B cell (primary cell): ENCODE measurements at places on chromosomes 12 and 14.

GRCh38 chr12:10249690-10250455 is 37.2 kb downstream of the GABARAPL1 start:
- DNase-seq: no peak

- DNase-seq: no peak
Observed at GRCh38 chr12:110254971-110255540, 26.0 kb upstream of the ATP2A2 start.

- DNase-seq: no peak
Observed at GRCh38 chr14:76023757-76024156, 38.2 kb downstream of the IFT43 start.

DNA sequence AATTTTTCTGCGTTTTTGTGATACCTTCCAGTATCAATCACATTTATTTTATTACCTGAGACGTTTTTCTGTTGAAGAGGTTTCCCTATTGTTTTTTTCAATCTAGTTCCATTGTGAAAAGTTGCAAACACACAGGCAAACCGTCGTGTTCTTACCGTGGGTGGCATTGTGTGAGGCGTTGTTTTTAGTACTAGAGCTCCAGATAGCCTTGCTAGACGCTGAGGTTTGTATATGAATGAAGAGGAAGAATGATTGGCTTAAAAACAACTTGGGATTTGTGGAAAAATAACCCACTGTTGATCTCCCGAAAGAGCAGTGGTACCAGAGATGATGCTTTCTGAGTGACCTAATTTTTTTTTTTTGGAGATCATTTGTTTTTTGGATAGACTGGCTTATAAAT is 1.0 kb downstream of the SOCS4 start:
- DNase-seq: no peak

GRCh38 chr12:78194448-78194847 is 363.8 kb downstream of the NAV3 start:
- no peak for DNase-seq

GRCh38 chr14:29461506-29461905 is 466.1 kb downstream of the PRKD1 start:
- DNase-seq: no peak

- no peak for DNase-seq
Observed at GRCh38 chr14:101133068-101133467, 229.5 kb upstream of the RTL1 start.

GRCh38 chr14:68479247-68479646 is 313.6 kb downstream of the ZFP36L1 start:
- DNase-seq: no peak

GRCh38 chr12:105222284-105222655 is 13.7 kb downstream of the APPL2 start:
- DNase-seq: no peak

GRCh38 chr12:83389237-83389996 is 702.7 kb downstream of the TMTC2 start:
- no peak for DNase-seq

GRCh38 chr12:112577473-112578329 is 159.0 kb downstream of the PTPN11 start:
- no peak for DNase-seq

DNA sequence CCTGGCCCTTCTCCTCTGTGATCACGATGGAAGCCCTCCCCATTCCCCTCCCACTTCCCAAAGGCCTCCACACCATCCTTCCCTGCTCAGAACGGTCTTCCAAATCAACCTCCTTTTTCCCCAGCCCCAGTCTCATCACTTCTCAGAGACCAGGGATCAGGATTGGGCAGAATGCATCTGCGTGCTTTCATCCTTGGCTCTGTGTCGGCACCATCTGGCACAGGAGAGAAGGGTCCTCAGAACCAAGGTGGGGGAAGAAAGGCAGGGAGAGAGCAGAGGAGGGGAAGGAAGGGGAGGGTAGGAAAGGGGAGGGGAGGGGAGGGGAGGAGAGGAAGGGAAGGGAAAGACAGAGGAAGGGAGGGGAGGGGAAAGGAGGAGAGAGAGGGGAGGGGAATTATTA is 52.4 kb upstream of the FICD start:
- no peak for DNase-seq

DNA sequence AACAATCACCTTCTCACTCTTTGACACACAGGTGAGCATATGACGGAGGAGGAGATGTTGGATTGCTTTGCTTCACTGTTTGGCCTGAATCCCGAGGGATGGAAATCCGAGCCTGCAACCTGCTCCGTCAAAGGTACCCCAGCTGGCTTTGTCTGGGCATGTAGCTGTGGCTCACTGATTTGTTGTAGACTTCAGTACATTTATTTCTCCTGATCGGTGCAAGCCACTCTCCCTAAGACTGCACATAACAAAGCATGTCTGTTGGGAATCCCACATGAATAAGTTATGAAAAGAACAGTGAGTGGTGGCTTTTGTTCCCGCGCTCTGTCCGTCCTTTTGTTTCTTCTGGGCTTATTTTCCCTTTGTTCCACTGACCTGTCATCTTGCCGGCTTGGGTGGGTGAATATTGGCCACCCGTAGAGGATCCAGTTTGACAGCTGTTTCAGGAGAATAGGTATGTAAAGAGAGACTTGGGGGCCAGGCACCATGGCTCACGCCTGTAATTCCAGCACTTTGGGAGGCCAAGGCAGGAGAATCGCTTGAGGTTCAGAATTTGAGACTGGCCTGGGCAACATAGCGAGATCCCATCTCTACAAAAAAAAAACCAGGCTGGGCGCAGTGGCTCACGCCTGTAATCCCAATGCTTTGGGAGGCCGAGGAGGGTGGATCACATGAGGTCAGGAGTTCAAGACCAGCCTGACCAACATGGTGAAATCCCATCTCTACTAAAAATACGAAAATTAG is 20.0 kb upstream of the BCL7A start:
- no peak for DNase-seq

- no peak for DNase-seq
Observed at GRCh38 chr14:99512110-99512449, 30.9 kb downstream of the CCNK start.

GRCh38 chr12:80937391-80938238 is at the start of gene LIN7A:
LIN7A (minus strand) TSS chr12:80937934; CDS start chr12:80937722, 212 bp downstream.
- DNase-seq: no peak

DNA sequence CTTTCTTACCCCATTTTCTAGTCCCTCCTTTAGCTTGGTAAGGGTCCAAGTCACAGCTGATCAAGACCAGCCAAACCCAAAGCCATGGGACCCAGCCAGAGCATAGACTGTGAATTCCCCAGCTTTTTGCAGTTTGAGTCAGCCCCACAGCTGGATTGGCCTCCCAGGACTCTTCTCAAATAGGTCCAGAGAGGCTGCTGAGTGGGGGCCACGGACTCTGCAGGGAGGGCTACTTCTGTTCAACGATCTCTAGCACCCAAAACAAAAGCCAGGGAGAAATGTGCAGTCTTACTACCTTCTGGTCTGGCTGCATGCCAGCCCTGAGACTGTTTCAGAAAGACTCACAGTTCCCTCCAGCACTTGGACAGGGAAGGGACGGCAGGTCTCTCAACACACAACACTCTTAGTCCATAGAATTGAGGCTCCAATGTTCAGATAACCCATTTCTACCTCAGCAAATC is 1.6 kb downstream of the VDR start:
- DNase-seq: no peak

DNA sequence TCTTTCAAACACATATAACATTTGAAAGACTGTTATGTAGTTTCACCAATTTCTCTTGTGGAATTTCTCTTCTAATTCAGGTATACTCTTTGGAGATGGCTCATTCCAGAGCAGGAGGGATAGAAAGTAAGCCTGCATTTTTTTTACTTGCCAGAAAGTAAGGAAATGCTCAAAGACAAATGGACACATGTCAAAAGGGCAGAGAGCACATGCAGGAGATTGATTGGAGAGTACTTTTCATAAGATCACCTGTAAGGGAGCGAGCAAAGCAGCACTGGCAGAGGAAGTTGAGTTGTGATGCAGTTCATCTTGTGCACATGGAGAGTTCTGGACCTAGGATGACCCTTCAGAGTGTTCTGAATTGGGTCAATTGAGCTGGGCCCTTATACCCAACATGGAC is 51.4 kb upstream of the FBXO33 start:
- no peak for DNase-seq

GRCh38 chr14:70558356-70558755 is 23.6 kb upstream of the ADAM20 start:
- DNase-seq: no peak

DNA sequence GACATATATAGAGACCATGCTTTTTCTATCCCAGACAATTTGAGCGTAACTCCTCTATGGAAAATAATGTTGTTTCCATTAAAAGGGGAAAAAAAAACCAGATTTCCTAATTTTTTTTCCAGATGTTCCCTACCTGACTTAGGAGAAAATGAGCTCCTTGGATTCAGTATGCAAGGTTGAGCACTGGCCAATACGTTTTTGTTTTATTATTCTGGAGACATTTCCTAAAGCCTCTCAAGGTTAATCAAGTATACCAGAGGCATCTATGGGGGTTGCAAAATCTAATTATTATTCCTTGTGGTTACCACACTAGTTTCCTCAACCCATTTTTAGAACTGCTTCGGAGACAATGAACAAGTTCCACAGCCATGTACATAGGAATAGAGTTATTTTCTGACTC is 291.3 kb downstream of the SLC16A7 start:
- no peak for DNase-seq

- DNase-seq: no peak
Observed at GRCh38 chr14:69473946-69474345, 10.6 kb upstream of the PLEKHD1 start.
